ENCODE measurements at places on chromosomes 3 and 15.

GRCh38 chr3:106206146-106206545 lies 337.3 kb upstream of the CBLB start:
- peak; percentile 68 for DNase-seq

GRCh38 chr3:10419637-10420232 lies 85.7 kb downstream of the ATP2B2 start:
- no peak for DNase-seq

GRCh38 chr3:189490749-189491148 lies 140.4 kb upstream of the TP63 start:
- peak; percentile 50 for DNase-seq

- no peak for DNase-seq
These were observed 16.5 kb downstream of the UROC1 start for GRCh38 chr3:126501054-126501453.

GRCh38 chr3:171028025-171028778 lies 1.7 kb upstream of the SLC2A2 start:
- DNase-seq: peak; percentile 92

DNA sequence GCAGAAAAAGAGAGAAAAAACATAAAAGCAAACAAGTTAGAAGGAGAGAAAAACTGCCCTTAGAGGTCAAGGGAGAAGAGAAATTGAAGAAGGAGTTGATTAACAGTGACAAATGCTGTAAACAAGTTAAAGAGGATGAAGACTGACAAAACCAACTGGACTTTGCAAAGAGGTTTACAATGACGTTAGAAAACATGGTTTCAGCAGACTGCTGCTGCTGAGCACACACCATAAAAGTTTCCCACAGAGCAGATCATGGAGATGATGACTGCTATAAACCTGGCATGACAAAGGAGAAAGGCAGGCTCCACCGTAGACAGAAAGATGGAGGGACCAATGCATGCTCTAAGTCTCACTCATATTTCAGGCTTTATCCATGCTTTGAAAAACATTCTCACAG lies 78.7 kb downstream of the POLQ start:
- no peak for DNase-seq

- no peak for DNase-seq
These were observed 827 bp upstream of the INO80 start for GRCh38 chr15:41116962-41117252.

GRCh38 chr15:36932070-36932469 lies 168.3 kb downstream of the MEIS2 start:
- DNase-seq: no peak

- no peak for DNase-seq
These were observed 27.4 kb upstream of the FOXB1 start for GRCh38 chr15:59976480-59977271.

Measured in AG10803 (cell line).